Stimulated activated CD4-positive, alpha-beta T cell treated with anti-CD3 and anti-CD28 coated beads, TNF-alpha, amount 100 ng/mL, for 1 hour (primary cell): ENCODE measurements at places on chromosomes 3 and 15.

GRCh38 chr15:78716651-78717050, 75.6 kb upstream of the CHRNB4 start:
- no peak for DNase-seq

DNA sequence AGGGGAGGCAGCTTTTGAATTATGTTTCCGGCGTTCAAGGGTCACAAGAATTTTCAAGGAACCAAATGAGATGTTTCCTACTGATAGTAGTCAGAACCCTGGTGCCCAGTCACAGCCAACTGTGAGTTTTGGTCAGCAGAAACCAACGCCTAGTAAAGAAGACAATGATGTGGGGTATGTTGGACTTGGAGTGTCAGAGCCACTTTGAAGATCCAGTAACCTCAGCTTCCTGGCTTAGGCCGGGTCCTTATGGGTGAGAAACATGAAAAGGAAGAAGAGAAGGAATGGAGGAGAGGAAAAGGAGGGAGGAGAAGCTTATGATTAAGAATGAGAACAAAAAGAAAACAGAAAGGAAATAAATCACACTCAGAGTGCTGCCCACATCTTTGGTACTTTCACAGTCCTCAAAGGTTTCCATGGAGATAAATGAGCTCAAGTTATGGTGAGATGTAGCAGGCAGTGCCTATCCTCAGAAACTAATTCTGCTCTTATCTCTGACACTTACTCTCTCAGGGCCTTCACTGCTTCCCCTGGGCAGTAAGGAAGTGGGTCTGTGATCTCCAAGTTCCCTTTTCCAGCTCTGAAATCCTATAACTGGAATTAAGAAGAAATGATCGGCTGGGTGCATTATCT, 2.0 kb upstream of the MCF2L2 start:
- no peak for DNase-seq

DNA sequence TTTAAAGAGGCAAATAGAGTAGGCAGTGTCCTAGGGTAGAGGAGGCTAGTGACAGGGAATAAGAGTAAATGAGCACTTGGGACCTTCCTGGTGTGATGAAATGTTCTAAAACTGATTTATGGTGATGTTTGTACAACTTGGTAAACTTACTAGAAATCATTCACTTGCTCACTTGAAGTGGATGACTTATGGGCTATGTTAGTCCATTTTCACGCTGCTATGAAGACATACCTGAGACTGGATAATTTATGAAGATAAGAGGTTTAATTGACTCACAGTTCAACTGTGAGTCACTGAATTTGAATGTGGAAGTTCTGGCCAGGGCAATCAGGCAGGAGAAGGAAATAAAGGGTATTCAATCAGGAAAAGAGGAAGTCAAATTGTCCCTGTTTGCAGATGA, 31.7 kb upstream of the DHX36 start:
- DNase-seq = no peak

DNA sequence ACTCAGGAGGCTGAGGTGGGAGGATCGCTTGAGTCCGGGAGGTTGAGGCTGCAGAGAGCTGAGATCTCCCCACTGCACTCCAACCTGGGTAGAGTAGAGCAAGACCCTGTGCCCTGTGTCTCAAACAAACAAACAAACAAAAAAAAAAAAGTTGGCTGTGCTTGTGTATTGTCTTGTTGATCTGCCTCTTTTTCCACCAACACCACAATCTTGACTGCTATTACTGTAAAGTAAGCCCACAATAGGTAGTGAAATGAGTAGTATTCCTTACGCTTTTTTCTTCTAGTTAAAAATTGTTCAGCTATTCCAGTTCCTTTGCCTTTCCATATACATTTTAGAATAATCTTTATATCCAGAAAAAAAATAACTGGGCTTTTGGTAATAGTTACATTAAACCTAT, 35.5 kb downstream of the PTH1R start:
- no peak for DNase-seq

DNA sequence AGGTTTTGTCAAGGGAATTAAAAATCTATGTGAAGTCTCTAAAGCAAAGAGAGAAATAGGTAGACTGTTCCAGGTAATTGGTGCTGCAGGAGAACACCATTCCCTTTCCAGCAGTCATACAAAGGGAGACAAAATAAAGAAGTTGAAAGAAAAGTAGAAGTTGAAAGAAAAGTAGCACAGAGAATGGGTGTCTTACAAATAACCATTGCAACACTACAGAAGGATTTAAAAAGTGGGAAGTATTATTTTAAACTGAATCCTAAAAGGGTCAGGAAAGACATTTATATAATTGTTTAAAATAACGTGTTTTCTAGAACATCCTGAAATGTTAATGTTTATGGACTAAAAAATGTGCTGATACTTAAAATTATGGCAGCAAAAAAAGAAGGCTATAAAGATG, 223.8 kb downstream of the RSRC1 start:
- no peak for DNase-seq

DNA sequence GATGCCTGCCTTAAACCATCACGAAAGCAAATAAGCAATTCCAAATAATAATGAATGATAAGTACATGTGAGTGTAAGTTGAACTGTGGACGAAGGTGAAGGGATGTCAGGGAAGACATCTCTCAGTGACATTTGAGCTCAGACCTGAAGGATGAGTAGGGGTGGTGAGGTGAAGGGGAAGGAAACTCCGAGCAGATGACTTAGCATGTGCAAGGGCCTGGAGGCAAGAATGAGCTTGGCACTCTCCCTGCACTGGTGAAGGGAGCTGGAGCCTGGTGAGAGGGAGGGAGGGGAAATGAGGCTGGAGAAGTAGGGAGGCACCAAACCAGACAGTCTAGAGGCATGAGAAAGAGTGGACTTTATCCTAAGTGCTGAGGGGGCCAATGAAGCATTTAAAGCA, 84.3 kb downstream of the MTHFS start:
- no peak for DNase-seq

GRCh38 chr3:98733812-98734281, 29.3 kb upstream of the ST3GAL6 start:
- DNase-seq = no peak

GRCh38 chr15:47422881-47423665, 294.2 kb upstream of the SEMA6D start:
- DNase-seq = no peak

- no peak for DNase-seq
These were observed 15.1 kb downstream of the DUSP7 start for GRCh38 chr3:52041118-52041731.

DNA sequence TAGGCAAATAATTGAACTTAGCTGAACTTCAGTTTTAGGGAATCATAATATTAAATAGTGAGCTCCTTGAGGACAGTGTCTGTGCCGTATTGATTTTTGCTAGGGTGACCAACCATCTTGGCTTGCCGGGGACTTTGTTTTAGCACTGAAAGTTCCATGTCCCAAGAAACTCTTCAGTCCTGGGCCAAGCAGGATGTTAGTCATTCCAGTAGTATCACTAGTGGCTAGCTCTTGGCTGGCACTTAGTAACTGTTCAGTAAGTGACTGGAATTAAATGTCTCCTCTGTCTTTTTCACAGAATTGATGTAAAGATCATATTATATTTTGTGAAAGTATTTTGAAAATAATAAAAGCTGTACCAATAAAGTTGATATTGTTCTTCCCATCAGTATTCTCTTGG, 42.3 kb downstream of the RSRC1 start:
- no peak for DNase-seq

DNA sequence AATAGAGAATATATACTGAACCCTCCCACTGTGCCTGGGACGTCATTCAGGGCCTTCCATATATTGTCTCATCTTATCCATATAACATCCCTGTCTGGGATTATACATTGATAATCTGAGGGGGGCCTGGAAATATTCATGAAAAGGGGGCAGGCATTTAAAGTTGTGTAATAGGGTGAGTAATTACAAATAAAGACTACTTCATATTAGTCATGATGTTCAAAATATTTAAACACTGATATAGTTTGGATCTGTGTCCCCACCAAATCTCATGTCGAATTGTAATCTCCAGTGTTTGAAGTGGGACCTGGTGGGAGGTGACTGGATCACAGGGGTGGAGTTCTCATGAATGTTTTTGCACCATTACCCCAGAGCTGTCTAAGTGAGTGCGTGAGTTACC, 97.8 kb downstream of the AQP9 start:
- DNase-seq = no peak

DNA sequence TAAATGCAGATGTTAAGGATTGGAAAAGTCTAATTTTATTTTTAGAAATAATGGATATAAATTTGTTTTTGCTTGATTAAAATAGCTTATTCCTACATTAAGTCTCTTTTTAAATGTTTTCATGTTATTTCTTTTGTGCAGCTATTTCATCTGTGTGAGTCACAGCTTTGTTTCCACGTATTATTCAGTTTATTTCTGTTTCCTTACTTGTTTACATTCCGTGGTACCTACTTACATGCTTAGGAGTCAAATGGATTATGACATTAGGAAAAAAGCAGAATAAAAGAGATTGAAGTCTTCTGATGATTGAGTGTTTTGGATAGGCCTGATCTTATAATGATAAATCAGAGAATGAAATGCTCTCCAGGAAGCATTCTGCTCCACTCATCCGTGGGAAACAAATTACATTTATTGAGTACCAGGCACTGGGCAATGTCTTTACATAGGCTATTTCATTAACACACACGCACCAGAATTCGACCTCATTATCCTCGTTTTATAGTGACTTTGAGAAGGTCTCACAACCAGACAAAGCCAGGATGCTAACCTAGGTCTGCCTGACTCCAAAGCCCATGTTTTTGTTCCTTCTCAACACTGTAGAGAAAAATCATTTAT, 38.1 kb upstream of the RASA2 start:
- DNase-seq = no peak

DNA sequence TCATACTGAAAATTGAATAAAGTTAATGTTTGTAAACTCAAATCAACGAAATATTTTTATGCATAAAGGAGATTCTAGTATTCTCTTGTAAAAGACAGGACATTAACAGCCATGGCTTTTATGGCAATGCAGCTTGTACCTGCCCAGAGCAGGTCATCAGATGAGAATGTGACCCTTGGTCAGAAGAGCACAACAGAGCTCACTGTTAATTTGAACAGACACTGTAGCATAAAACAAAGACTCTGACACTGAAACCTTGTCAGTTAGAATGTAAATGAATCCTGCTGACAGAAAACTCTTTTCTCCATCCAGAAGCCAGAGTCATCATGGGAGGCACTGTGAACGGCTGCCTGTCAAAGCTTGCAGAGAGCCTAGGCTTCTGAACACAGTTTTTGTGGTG, 410.6 kb downstream of the RAP2B start:
- DNase-seq = no peak

DNA sequence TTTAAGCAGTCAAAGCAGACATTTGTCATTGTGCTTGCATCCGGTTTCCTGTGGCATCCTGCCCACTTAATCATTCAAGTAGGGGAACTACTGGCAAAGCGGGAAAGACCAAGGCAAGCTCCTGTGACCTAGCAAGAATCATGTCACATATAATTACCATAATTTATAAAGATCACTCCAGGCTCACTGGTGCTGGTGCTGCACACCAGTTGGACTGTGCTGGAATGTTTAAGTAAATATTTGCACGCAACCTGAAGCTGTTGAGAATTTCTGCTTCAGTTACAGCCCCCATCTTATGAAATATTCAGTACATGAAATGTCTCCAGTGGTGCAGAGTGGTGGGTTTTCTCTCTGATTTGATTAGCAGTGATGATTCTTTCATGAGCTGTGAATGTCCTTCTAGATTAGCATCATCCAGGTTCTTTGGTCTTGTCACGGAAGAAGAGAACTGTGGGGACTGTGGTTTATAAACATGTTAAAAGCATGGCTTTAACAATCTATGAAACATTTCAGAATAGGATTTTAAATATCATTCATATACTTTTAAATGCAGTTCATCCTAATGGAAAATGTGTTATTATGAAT, 621.3 kb upstream of the EPHA6 start:
- no peak for DNase-seq

DNA sequence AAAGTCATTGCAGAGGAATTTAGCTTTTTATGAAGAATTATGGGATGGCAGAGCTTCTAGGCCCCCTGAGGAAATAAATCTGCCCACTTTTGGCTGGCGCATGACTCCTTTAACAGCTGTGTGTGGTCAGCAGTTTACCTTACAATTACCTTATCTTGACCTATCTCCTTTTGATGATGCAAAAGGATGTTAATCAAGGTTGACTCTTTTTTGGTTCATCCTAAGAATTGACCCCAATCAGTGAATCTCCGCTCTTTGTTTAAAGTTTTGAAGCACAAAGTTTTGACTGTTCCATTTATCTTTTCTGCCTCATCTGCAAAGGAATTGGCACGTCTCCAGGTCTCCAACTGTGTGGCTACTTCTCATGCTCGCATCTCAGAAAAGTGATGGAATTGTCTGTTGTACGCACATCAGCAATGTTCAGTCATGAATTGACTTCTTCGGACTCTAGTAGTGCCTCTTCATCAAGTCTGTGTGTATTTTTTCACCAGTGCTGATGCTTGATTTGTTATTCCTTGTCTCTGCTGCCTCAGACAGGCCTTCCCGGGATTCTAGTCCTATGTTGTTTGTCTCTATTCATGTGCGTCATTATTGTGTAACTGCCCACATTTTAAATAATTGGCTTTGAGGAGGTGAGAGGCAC, 196.2 kb upstream of the CFAP20DC start:
- no peak for DNase-seq

DNA sequence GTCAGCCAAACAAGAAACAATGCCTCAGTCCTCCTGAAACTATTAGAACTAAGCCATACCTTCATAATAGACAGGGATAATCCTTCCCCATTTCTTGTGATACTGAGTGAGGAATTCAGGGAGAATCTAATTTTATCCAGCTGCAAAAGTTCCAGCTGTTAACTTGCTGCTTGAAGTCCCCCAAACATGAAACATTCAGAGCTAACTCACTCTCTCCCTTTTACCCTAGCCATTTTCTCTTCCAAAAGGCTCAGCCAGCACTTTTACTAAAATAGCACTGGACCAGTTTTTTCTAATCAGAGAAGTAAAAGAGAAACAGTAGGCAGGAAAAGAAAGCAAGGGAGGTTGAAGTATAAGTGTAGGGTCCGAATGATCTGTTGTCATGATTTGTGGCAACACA, 268.1 kb downstream of the TAFA4 start:
- no peak for DNase-seq

GRCh38 chr3:67292356-67293121, 294.4 kb downstream of the KBTBD8 start:
- DNase-seq = no peak

- no peak for DNase-seq
These were observed 18.0 kb upstream of the RAP2B start for GRCh38 chr3:153144071-153144470.

DNA sequence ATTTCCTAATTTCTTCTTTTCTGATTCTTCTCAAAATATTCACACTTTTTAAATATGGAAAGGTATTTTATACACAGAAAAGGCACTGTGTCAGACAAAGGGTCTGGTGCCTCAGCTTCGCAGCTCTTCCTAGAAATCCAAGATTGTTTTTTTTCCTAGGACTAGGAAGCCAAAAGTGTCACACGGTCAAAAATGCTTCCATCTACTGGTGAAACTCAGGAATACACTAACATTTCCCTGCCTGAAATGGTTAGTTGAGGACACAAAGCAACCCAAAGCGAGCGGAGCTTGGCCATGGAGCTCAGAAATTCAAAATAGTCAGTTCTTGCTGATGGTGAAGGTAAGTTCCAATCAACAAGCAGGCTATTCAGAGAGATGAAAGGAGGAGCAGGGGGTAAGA, 426.5 kb upstream of the RASGRP1 start:
- no peak for DNase-seq

- no peak for DNase-seq
These were observed 108.8 kb upstream of the UMPS start for GRCh38 chr3:124621498-124621897.

GRCh38 chr3:127749361-127749760, 73.0 kb downstream of the MGLL start:
- no peak for DNase-seq

GRCh38 chr3:28240441-28240840, 978 bp upstream of the CMC1 start:
- no peak for DNase-seq
